ENCODE measurements at places on chromosomes 5 and 9. TPM values are rescaled to one million over a fixed set of nuclear protein-coding genes. Genes with fewer than 3 reads are reported as not detected.

WDR38 gene
- not detected for total RNA-seq

ADCY2 gene
- total RNA-seq: 10.0 TPM

GPR150 gene
- total RNA-seq: 0.49 TPM

LRRC19 gene
- not detected for total RNA-seq

FOXI1 gene
- total RNA-seq: not detected

DHFR gene
- 13.3 TPM for total RNA-seq

NPM1 gene
- 544 TPM for total RNA-seq

CTNND2 gene
- total RNA-seq: 10.1 TPM

N4BP3 gene
- 2.6 TPM for total RNA-seq

HINT2 gene
- 31.2 TPM for total RNA-seq

IFNA2 gene
- not detected for total RNA-seq

HAPLN1 gene
- not detected for total RNA-seq

IFNA21 gene
- total RNA-seq: not detected

FAM78A gene
- total RNA-seq: 4.2 TPM

ARID3C gene
- total RNA-seq: 1.2 TPM

ZNF366 gene
- total RNA-seq: 8.0 TPM

CD180 gene
- 2.0 TPM for total RNA-seq

BTNL8 gene
- 0.53 TPM for total RNA-seq

CNTNAP3 gene
- 10.5 TPM for total RNA-seq

CLTB gene
- 122 TPM for total RNA-seq

PCDHA9 gene
- total RNA-seq: 0.45 TPM

MLANA gene
- total RNA-seq: not detected

TAF1L gene
- not detected for total RNA-seq

FRMD3 gene
- 38.1 TPM for total RNA-seq

CMBL gene
- 17.5 TPM for total RNA-seq

TSSK1B gene
- 0.36 TPM for total RNA-seq

KCNV2 gene
- total RNA-seq: not detected

PCDHA4 gene
- 0.85 TPM for total RNA-seq

IL3 gene
- total RNA-seq: not detected

SPATA31C1 gene
- total RNA-seq: not detected

GABRA1 gene
- total RNA-seq: not detected

GRXCR2 gene
- not detected for total RNA-seq

All from sciatic nerve (tissue), 2 donors.